ENCODE measurements at places on chromosomes 3 and 15. TPM values are rescaled to one million over a fixed set of nuclear protein-coding genes. Genes with fewer than 3 reads are reported as not detected.

The GREM1 gene
- total RNA-seq: not detected

The SEMA3B gene
- 0.34 TPM for total RNA-seq

The FBXL22 gene
- 0.77 TPM for total RNA-seq

The OSTN gene
- not detected for total RNA-seq

The SLC6A11 gene
- total RNA-seq: not detected

The SEMA5B gene
- not detected for total RNA-seq

The FBXO40 gene
- not detected for total RNA-seq

The CLDN1 gene
- not detected for total RNA-seq

The PLSCR4 gene
- total RNA-seq: not detected

The ALDH1L1 gene
- not detected for total RNA-seq

The PLD1 gene
- total RNA-seq: 0.55 TPM
